ENCODE measurements at places on chromosomes 4 and X.

DNA sequence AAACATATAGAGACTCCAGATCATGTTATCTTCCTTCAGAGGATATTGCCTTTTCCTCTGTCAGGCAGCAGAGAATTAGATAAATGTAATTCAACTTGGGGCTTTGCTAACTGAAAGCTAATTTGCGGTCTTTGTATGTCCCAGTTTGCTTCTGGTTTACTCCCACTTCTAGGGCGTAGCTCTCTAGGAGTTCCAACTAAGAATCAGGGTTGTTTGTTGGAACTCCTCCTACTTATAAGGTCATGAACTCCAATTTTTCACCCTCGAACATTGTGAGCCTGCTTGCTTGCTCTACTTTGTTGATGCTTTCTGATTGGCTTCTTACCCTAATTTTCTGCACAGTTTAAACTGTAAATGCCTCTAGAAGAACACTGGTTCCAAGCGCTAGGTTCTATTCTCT is 66.1 kb downstream of the FMR1NB start:
- DNase-seq = no peak

DNA sequence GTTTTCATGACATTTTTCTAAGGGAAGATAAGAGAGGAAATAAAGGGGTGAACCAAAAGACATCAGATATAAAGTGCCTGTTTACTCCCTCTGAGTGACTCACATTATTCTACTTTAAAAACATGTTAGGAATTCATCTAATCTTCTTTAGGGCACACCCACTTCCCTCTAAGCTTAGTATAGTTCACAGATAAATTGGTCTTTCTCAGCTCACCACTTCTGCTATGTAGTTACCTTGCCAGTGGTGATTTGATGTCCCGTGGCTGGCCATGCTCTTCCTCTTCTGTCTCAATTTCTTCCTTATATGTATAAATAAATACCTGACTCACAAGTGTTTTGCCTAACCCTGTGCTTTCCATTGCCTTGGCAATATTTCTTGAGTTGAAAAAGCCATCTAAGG is 96.8 kb downstream of the PDLIM5 start:
- peak; percentile 88 for DNase-seq

DNA sequence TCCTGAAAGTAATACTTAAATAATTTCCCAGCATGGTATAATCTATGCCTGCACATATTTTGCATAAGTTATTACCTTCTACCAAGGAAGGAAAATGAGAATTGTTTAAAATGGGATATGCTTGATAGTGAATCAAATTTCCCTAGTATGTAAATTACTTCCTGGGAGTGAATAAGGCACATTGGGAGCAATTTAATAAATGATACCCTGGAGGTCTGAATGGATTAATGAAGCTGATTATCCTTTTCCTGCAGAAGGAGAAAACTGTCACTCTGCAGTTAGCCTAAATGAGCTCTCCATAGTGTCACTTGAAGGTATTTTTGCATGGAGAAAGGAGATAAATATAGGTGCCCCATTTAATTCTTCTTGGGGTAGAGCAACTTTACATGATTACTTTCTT is 2212.0 kb downstream of the PCDH7 start:
- DNase-seq = no peak

DNA sequence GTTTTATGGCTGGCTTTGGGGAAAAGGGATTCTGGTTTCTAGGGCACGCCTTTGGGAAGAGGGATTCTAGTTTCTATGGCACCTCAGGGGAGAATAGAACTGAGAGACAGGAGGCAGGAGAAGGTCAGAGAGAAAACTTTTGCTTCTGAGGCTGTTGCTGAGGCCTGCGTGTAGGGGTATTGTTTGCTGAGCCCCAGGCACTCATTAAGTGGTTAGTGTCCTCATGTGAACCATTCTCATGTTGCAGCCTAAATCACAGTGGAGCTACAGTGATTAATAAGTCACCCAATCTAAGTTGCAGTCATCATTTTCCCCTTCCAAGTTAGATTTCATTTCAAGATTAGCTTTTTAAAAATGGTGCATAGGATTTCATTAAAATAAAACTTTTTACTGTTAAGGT is 29.0 kb downstream of the VCX3A start:
- no peak for DNase-seq

DNA sequence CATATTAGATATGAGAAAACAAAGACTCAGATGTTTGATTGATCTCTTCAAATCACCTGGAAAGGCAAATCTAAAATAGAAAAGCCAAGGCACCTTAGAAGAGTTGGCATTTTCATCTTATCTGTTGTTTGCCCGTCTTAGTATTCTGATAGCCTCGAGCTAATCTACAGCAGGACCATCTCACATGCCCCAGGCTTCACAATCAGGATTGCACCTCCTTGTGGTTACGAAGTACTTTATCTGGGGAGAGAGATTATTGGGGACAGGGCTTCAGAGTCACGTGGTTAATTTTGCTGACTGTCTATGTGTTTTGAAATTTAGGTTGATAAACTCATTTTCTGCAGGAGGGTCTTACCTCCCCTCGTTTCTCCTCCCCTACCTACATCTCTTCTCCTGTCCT is 313.1 kb upstream of the ANXA10 start:
- no peak for DNase-seq

DNA sequence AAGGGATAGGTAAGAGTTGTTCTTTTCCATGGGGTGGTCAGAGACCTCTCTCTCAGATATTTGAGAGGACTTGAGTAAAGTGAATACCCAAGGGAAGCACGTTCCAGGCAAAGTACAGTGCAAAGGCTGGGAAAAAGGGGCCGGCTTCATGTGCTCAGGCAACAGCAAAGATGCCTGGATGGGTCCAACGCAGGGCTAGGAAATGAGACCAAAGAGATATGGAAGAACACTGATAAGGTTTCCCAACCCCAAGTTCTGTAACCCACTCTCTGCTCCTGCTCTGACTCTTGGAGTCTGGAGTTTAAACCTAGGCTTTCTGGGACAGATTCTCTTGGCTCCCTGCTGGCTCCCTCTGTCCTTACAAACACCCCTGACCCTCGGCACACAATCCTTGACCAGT is 36.2 kb upstream of the PROM1 start:
- no peak for DNase-seq

Measured in glomerular endothelial cell (primary cell).